PC-9 (cell line): ENCODE measurements at places on chromosomes 2 and 18. TPM values are rescaled to one million over a fixed set of nuclear protein-coding genes. Genes with fewer than 3 reads are reported as not detected.

- no peaks in the 10 kb centered on the region for H3K27me3 ChIP-seq
- no peak overlapping the region for H3K4me3 ChIP-seq
- H3K36me3 ChIP-seq = no peaks in the 10 kb centered on the region
- no peaks in the 10 kb centered on the region for H3K4me1 ChIP-seq
These were observed 871.0 kb downstream of the EPHA4 start for GRCh38 chr2:220701115-220701514.

GRCh38 chr2:62354771-62355561 is 151.0 kb downstream of the TMEM17 start:
- H3K27me3 ChIP-seq = no peaks in the 10 kb centered on the region
- no peaks in the 10 kb centered on the region for H3K36me3 ChIP-seq
- H3K4me3 ChIP-seq = peak overlapping the region; percentile 6; the same call in 1 of the 2 replicates
- peaks cover 33% of the 10 kb centered on the region for H3K4me1 ChIP-seq
- peak overlapping the region; percentile 59 for H3K27ac ChIP-seq
- peak; percentile 95 for DNase-seq

GRCh38 chr2:188345020-188345419 is 53.3 kb downstream of the GULP1 start:
- H3K4me3 ChIP-seq = no peak overlapping the region
- H3K27ac ChIP-seq = no peak overlapping the region
- no peak for DNase-seq
- H3K4me1 ChIP-seq = no peaks in the 10 kb centered on the region
- H3K27me3 ChIP-seq = no peaks in the 10 kb centered on the region
- no peaks in the 10 kb centered on the region for H3K36me3 ChIP-seq

- H3K27me3 ChIP-seq = peaks cover 91% of the 10 kb centered on the region
- no peak overlapping the region for H3K27ac ChIP-seq
- DNase-seq = no peak
- no peaks in the 10 kb centered on the region for H3K36me3 ChIP-seq
- no peak overlapping the region for H3K4me3 ChIP-seq
These were observed 266.5 kb downstream of the EIPR1 start for GRCh38 chr2:3110994-3111666.

GRCh38 chr18:55076643-55077218 is 117.5 kb upstream of the CCDC68 start:
- no peak overlapping the region for H3K27ac ChIP-seq
- H3K4me1 ChIP-seq = peaks cover 21% of the 10 kb centered on the region
- no peaks in the 10 kb centered on the region for H3K27me3 ChIP-seq
- no peak overlapping the region for H3K4me3 ChIP-seq

DNA sequence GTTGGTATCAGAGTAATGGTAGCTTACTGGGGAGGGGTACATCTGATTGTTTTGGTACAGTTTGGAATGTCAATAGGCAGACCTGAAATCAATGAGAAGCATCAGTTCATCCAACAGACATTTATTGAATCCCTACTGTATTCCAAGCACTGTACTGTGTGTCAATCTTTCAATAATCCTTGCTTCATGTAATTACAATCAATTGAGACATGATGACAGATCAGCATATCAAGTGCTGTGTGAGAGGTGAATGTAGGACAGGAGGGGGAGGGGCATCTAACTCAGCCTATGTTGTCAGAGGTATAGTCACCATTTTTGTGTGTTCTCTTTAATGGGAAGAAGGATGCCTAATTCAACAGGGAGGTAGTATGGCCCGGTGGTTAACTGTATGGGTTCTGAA is 146.9 kb downstream of the SLC4A10 start:
- no peak for DNase-seq
- no peak overlapping the region for H3K4me3 ChIP-seq
- H3K27me3 ChIP-seq = no peaks in the 10 kb centered on the region
- H3K27ac ChIP-seq = no peak overlapping the region
- no peaks in the 10 kb centered on the region for H3K4me1 ChIP-seq
- no peaks in the 10 kb centered on the region for H3K36me3 ChIP-seq

DNA sequence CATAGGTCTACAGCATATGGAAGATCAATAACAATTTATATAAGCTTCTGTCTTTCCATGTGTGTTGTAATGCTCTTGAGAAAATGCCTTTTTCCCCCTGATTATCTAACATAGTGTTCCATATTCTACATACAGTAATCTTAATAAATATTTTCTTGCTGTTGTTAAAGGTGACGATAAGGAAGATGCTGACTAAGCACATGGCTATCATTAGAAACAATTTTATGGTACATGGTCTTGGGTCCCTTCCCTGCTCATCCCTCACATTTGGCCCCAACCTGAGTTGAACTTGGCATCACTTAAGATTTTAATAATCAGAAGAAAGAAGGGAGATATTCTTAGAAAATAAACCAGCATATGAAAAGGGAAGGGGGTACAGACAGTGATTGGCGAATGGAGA is 382.1 kb upstream of the CDH20 start:
- no peaks in the 10 kb centered on the region for H3K4me1 ChIP-seq
- H3K4me3 ChIP-seq = no peak overlapping the region
- no peaks in the 10 kb centered on the region for H3K27me3 ChIP-seq
- no peak for DNase-seq
- H3K27ac ChIP-seq = no peak overlapping the region

GRCh38 chr18:23703057-23703986 is 14.1 kb downstream of the LAMA3 start:
- H3K27me3 ChIP-seq = no peaks in the 10 kb centered on the region
- no peak overlapping the region for H3K27ac ChIP-seq

DNA sequence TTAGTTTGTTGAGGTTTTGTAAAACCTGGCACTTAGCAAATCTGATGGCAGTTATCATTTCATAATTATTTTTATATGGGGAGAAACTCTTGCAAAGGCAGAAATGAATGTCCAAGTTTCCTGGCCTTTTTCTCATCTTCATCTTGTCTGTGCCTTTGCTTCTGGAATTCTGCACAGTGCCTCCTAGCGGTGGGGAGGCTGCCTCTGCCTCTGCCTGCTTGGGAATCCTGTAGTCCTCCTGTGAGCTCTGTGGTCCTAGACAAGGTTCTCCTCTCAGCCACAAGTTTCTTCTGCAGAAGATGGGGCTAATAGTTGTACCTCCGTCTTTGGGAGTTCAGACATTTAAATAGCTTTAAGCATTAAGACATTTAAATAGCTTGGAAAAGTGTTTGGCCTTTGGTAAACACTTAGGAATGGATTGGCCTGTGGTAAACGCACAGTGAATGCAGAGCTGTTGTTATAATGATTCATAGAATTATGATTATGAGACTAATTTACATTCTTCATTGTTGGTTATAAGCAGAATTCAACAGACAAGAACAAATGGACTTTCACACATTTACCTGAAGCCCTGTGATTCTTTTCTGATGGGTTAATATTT is 101.2 kb downstream of the ZNF236 start:
- 0 out of 2 replicates have a peak, but pooled peaks cover 4% of the 10 kb centered on the region for H3K36me3 ChIP-seq
- no peak overlapping the region for H3K27ac ChIP-seq
- DNase-seq = peak; percentile 8
- no peak overlapping the region for H3K4me3 ChIP-seq
- no peaks in the 10 kb centered on the region for H3K4me1 ChIP-seq

DNA sequence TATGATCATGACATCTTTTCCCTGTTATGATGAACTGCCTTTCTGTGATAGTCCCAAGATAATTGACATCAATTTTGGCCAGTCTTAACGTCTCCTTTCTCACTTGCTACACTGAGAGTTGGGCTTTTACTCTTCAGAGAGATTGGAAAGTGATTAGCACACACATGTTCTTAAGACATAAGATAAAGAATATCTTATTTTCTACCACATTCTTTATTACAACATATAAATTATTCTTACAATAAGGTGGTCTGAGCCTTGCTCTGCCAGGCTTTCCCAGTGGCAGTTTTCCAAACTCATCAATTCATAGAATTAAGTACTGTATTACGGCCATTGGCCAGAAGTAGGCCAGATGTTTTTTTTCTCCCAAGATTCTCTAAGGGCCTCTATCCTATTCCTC is 5.7 kb upstream of the DSC3 start:
- DNase-seq = no peak
- no peak overlapping the region for H3K27ac ChIP-seq
- no peaks in the 10 kb centered on the region for H3K36me3 ChIP-seq
- no peaks in the 10 kb centered on the region for H3K4me1 ChIP-seq
- H3K4me3 ChIP-seq = no peak overlapping the region
- H3K27me3 ChIP-seq = no peaks in the 10 kb centered on the region

DNA sequence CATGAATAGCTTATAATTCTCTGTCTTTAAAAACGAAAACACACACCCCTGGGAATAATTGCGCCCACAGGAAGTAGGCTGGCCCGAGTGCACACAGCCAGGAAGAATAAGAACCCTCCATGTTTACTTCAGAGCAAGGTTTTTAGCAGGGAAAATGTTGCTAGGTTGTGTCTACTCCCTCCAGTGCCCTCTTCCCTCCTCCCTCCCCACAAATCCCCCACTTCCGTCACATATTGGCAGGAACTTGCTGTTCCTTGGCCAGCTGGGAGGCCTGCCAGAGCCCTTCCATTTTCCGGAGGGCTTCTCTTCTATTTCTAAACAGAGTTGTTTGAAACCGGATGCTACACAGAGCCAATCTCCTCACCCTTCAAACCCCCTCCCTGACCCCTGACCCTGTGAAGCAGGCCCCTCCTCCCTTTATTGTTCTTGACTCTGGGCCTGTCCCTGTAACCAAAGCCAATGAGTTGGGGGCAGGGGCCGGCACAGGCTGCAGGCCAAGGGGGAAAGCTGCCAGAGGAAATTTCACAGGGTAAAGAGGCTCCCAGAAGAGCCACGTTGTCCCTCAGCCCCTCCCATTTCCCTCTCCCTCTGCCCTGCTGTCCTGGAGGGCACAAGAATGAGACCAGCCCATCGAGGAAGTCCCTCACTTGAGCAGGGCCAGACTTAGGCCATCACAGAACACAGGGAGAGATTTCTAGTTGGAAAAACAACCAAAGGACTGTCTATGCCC is 49.8 kb upstream of the LGALSL start:
- H3K36me3 ChIP-seq = no peaks in the 10 kb centered on the region
- no peak overlapping the region for H3K27ac ChIP-seq
- peaks cover 42% of the 10 kb centered on the region for H3K4me1 ChIP-seq

GRCh38 chr2:165762723-165763122 is 31.3 kb downstream of the GALNT3 start:
- H3K36me3 ChIP-seq = no peaks in the 10 kb centered on the region
- no peaks in the 10 kb centered on the region for H3K4me1 ChIP-seq
- H3K27ac ChIP-seq = no peak overlapping the region
- no peak for DNase-seq
- H3K27me3 ChIP-seq = no peaks in the 10 kb centered on the region
- no peak overlapping the region for H3K4me3 ChIP-seq

DNA sequence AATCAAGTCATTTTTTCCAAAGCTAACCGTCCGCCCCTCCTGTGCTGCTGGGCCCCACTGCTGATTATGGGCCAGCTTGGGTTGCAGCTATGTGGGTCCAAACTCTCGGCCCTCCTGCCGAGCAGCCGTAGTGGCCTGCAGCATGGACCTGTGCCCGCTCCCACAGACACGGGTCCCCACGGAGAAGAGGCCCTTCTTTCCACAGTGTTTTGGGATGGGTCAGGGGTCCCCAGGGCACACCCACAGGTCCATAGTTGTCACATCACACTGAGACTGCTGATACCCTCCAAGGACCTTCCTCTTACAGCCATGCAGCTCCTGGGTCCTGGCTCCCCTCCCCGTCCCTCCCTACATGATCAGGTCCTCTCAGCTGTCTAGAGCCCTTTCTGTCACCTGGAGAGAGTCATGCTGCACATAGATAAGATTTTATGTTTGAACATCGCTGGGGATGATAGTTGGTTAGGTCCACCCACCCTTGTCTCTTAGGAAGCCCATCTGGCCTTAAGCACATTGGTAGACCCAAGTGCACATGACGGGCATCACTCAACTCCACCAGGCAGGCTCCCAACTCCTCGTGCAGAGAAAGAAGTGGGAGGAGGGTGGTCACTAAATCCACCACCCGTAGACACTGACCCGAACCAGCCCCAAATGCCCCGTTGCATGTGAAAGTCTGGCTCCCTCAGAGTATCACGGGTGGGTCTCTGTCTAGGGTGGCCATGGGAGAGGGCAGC is 17.5 kb downstream of the GPR55 start:
- no peaks in the 10 kb centered on the region for H3K36me3 ChIP-seq
- H3K4me3 ChIP-seq = no peak overlapping the region
- H3K27me3 ChIP-seq = no peaks in the 10 kb centered on the region
- H3K27ac ChIP-seq = no peak overlapping the region
- no peak for DNase-seq

DNA sequence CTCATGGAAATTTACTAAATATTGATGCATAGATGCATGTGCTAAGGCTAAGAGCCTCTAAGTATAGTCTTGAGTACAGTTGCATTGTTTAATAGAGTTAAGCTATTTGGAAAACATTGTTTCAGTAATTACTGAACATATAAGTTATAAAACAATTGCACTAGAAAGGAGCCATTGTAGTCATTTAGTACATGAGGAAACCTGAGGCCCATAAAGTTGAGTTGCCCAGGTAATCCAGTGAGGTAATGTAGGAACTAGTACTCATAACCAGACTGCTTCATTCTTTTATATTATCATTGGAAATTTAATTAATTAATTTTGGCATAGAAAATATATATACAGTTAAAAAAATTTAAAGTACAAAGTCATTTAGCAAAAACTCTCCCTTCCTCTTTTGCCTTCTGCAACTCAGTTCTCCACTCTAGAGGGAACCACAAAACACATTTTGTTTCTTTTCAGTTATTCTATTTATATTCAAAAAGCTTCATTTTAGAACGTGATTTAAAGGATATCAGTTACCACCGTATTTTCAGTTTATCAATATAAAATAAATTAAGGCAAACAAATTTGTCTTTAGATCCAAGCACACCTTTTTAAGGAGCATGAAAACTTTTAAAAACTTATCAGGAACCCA is 27.8 kb upstream of the TBR1 start:
- H3K27ac ChIP-seq = no peak overlapping the region
- H3K27me3 ChIP-seq = no peaks in the 10 kb centered on the region
- H3K4me1 ChIP-seq = no peaks in the 10 kb centered on the region
- no peak for DNase-seq

DNA sequence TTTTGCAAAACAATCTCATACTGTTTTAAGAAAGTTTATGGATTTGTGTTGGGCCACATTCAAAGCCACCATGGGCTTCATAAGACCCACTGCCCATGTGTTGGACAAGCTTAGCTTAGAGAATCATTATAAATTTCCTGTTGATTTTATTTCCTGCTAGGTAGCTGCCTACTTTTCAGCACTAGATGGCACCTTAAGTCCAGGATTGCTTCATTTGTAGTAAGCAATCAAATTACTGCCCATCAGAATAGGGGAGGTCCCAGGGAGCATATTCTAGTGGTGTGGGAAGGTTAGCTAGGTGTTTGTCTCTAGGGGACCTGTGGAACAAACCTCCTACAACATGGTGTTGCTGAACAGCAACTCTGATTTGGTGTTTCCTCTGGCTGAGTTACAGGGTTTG is 11.0 kb upstream of the DCDC2C start:
- H3K27me3 ChIP-seq = peaks cover 48% of the 10 kb centered on the region
- H3K4me3 ChIP-seq = no peak overlapping the region
- no peaks in the 10 kb centered on the region for H3K4me1 ChIP-seq

- H3K4me1 ChIP-seq = peaks cover 1% of the 10 kb centered on the region
- no peaks in the 10 kb centered on the region for H3K36me3 ChIP-seq
- H3K4me3 ChIP-seq = no peak overlapping the region
- no peak overlapping the region for H3K27ac ChIP-seq
- DNase-seq = no peak
These were observed 136.9 kb downstream of the PXDN start for GRCh38 chr2:1607236-1607920.

GRCh38 chr18:9708057-9708433 is at the start of gene RAB31:
RAB31 (plus strand) TSS chr18:9708301; CDS start chr18:9708406, 105 bp downstream.
- 0 out of 2 replicates have a peak, but pooled peaks cover 7% of the 10 kb centered on the region for H3K36me3 ChIP-seq
- H3K4me3 ChIP-seq = peak within 1 kb of the TSS; percentile 83
- no peak for DNase-seq
- H3K27me3 ChIP-seq = no peaks in the 10 kb centered on the region
- H3K27ac ChIP-seq = peak within 1 kb of the TSS; percentile 2; the same call in 1 of the 2 replicates

SPHKAP gene
- not detected in 2 replicates for total RNA-seq

DSG3 gene
- 0.10 and 0.13 TPM in 2 replicates for total RNA-seq

RNF152 gene
- total RNA-seq = 0.20 TPM in 1 of 2 replicates, not detected in the other

ERMN gene
- total RNA-seq = not detected in 2 replicates

SCN7A gene
- total RNA-seq = not detected in 2 replicates

B3GNT2 gene
- total RNA-seq = 30.8 and 30.9 TPM in 2 replicates

RGPD4 gene
- total RNA-seq = not detected in 2 replicates
